ENCODE measurements at places on chromosomes 5 and 9.

- DNase-seq, result no peak
These were observed 928.3 kb downstream of the NR2F1-AS1 start for GRCh38 chr5:92652756-92653155.

GRCh38 chr5:52784737-52785136 is 3.0 kb upstream of the ITGA1 start:
- DNase-seq, result peak; percentile 8

- no peak for DNase-seq
These were observed 355.3 kb downstream of the TMEM232 start for GRCh38 chr5:110371011-110371724.

GRCh38 chr5:174734571-174735497 is 10.5 kb downstream of the MSX2 start:
- no peak for DNase-seq

DNA sequence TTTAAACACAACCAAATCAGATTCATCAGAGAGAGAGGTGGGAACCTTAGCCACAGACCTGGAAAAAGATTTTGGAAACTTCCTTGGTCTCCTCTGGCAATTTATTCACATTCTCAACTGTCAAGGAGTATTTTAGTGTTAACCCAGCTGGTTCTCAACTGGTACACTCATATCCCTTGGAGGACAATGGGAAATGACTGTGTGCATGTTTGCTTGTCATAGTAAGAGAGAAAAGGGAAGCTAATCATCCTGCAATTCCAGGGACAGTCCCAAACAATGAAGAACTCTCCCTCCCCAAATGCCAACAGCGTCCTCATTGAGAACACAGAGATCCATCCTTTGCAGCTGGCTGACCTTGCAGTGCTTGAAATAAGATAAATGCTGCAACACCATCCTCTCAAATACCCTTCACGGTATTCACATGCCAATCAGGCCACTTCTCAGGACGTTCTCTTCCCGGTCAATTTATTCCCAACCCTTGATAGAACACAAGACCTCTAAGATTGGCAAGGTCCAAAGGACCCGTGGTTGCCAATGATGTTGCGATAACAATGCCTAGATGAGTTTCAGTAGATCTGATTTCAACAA is 75.5 kb downstream of the EPB41L4B start:
- no peak for DNase-seq

DNA sequence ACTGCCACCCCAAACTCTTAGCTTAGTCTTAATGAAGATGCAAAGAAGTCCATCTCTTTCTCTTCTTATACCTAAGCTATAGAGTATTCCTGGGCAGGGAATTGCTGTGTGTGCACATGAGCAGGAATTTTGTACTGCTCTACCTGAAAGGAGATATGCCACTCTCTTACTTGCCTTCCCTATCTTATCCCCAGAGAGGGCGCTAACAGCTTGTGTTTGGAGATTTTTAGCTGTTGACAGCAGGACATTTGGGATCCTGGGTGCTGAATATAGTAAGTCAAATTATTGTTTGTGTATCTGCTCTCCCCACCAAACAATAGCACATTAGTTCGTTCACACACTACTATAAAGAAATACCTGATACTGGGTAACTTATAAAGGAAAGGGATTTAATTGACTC is 159.5 kb downstream of the GABRG2 start:
- DNase-seq, result no peak

DNA sequence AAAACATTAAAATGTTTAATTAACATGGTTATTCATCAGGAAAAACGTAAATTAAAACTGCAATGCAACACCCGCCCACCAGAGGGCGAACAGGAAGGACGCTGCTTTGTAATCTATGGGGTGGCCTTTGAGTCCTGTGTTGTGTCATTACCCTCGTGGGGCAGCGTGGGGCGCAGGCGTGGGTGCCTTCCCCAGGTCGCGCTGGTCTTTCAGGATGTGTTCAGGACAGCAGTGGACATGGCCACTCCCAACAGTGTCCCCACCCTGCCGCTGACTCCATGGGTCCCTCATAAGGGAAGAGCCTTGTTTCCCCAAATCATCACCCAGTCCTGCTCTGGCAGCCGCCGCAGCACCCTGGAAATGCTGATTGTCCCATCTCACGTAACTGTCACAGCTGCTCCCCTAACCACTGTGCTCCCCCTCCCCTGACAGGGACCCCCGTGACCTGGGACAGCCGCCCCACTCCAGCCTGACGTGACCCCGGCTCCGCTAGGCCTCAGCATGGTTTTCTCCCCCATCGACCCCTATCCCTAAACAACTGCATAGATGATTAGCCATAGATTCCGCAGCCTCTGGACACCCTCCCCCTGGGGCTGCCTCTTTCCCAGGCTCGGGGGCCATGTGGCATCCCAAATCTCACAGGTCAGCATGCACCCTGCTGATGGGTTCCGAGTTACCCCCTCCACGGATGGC is 36.4 kb downstream of the GLT6D1 start:
- no peak for DNase-seq

DNA sequence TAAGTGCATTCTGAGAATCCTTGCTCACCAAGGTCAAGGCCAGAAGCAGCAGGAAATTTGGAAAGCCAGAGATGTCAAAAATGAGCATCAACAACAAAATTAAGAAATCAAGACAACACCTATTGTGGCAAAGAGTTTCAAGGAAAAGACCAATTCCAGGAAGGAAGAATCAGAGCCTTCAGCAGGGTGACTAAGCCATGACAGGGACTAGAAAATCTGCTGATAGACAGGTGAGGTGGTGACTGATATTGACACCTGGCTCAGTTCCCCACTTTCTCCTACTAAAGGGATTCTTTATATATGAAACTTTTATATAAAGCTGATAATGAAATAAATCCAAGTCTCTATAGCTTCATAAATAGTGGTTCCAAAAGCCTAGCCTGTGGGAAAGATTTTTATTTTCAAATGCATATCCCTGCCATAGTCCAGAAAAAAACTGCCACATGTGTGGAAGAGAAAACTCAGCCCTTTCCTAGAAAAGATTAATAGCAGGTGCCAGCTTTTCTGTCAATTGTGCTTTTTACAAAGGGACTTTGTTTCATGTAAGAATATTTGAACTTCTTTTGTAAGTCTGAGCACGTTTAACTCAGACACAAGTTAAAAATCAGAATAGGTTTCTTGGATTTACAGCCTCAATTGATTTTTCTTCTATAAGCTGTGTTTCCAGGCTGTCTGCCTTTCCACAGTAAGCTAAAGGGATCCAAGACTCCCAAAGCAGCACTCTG is 81.1 kb upstream of the GRAMD2B start:
- DNase-seq, result no peak

- DNase-seq, result no peak
These were observed 41.6 kb upstream of the SHOC1 start for GRCh38 chr9:111836311-111836710.

DNA sequence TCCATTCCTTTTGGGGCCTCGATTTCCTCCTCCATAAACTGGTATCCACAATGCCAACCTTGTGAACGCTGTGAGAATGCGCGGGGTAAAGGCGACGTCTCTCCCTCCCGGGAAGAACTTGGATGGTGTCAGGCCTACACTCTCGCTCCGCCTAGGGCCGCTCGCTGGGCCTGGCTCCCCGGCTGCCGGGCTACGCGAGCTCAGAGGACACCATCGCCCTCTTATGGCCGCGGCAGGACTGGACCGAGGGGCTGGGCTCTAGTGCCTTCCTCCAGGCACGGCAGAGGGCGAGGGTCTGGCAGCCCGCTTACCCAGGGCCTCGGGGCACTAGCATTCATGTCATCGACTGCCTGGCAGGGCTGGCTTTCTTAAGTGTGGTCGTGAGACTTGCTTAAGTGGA is 1.3 kb upstream of the EXOSC2 start:
- no peak for DNase-seq

DNA sequence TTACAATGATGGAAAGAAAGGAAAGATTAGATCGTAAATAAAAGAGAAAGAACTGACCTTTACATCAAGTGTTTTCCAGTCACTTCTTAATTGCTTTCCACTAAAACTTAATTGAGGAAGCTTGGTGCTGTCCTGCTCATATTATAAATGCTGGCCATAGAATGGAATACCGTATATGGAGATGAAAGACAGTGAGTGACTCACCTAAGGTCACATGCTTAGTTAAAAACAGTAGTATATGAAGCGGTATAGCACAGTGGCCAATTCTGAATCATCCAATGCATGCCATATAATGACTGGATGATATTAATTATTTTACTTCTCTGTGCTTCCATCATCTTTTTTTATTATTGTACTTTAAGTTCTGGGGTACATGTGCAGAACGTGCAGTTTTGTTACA is 482.4 kb upstream of the SGCD start:
- DNase-seq, result no peak

DNA sequence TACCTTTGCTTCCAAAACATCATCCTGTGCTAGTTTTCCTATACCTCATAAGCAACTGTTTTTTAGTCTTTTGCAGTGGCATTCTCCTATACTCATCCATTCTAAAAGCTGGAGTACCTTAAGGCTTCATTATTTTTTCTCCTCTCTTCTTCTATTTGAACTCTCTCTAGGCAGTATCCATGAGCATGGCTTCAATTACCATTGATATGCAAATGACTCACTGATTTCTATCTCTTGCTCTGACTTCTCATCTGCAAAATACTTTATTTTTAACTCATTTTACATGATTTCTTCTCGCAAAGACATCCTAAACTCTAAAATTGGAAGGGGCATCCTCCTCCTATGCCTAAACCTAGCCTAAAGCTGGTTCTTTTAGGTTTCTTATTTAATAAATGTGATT is 365.1 kb upstream of the NUDT12 start:
- DNase-seq, result no peak

- no peak for DNase-seq
These were observed 302.9 kb upstream of the PAPPA start for GRCh38 chr9:115850548-115851304.

- DNase-seq, result no peak
These were observed 50.3 kb upstream of the SPTLC1 start for GRCh38 chr9:92165484-92165883.

DNA sequence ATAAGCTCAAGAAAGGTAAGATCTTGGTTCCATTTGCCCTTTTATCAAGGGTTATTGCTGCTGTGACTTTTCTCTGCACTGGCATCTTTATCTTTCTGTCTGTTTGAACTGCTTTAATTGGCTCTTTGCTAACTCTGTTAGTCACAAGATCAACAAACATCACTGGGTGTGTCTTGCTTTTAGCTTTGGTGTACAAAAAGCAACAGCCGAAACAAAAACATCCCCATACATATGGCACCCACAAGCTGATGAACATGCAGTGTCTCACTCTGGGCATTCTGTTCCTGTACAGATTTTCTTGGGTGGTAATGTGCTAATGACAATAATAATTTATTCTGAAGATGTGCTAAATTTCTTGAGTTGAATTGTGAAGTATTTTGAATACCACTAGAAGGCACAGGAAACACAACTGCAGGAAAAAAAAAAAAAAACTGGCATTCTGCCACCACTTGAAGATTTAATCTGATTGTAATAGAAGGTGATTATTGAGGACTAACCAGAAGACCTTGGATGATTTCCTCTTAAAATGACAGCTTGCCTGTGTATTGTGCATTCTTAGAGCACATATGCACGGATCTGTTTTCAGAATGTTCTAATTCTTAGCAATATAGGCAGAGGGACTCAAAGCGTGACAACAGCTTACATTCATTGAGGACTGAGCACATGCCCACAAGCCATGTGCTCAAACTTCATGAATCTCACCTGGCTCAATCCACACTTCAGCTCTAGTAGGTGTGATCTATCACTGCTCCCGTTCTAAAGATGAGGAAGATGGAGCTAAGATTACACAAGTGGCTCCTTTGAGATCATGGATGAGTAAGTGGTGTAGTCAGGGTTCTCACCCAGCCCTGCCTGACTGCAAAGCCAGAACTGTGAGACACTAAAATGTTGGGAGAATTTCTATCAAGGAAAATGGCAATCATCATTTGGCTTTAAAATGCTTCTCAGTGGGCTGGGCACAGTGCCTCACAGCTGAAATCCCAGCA is 96.4 kb downstream of the EBF1 start:
- peak; percentile 39 for DNase-seq

DNA sequence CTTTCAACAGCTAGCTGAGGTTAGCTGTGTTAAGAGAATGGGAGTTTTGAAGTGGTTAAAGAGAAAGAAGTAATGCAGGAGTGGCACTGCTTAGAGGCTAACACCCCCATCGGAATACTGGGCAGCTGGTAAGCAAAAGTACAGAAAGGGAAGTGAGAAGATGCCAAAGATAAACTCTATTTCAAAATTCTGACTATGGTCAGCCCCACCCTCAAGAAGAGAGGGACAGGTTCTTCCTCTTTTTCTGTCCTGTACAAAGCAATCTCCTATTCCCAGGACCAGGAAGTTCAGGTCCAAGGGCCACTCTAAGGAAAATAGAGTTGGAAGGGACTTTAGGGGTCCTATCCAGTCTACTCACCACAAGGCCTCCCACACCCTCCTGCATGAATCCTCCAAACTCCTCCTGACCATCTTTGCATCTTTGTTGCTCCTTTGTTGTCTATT is 45.9 kb upstream of the JAK2 start:
- DNase-seq, result no peak

- no peak for DNase-seq
These were observed 318.4 kb downstream of the PSAT1 start for GRCh38 chr9:78615372-78615771.

DNA sequence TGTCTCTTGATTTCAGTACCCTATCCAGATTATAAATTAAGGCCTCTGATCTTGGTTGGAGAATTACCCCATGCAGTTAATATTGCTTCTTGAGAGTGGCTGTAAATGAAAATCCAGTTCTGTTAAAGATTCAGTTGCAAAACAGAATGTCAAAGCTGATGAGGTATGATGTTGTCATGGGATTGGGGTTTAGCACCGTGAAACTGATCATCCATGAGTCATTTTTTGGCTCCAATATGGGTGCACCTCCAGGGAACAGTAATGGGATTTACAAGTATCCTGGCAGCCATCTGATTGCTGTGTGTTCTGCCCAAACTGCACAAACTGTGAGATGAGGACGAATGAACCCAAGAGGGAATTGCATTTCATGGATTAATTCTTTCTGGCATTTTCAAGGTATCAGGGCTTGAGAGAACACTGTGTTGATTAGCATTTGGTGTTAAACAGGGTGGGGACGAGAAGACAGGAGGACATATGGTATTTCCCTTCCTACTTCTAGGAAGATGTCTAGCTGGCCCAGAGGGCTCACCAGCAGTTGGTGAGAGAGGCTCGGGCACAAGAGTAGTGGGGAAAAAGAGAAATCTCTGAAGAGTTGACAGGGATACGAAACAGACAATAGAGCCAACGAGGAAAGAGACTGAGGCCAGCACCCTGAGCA is 214.7 kb downstream of the GAS1 start:
- peak; percentile 82 for DNase-seq

DNA sequence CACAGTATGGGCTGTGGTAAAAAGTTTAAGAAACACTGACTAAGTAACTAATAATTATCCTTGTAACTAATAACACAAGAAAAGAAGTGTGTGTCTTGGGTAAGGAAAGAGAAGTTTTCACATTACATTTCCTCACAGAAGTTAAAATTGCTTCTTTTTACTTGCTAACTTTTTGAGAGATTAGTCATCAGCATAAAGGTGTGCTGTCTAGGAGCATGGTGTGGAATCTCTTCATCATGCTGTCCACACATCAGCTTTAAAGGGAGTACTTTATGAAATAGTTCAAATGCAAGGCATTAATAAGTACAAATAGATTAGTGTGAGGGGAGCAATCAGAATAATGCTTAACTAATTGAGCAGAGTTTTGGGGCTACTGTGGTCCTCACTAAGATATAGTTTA is 29.8 kb downstream of the WDR36 start:
- no peak for DNase-seq
